ENCODE measurements at places on chromosomes 6 and 20.

- DNase-seq = no peak
Measured at GRCh38 chr6:71211799-71212198, 76.8 kb upstream of the OGFRL1 start.

- DNase-seq = no peak
Measured at GRCh38 chr6:129197154-129197553, 314.2 kb downstream of the LAMA2 start.

DNA sequence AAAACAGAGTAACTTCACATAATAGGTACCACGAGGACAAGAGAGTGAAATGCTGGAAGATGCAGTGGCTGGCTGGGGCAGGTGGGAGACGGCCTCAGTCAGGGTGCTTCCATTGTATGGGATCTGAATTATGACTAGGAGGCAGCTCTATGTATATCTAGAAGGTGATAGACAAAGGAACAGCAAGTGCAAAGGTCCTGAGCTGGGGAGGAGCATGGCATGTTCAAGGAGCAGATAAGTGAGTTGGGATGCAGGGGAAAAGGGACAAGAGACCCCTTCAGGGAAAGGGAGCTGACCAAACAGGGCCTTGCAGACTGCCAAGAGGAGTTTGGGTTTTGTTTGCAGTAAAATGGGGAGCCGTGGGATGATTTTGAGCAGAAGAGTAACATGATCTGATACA is 8.3 kb upstream of the SLC9A8 start:
- no peak for DNase-seq

DNA sequence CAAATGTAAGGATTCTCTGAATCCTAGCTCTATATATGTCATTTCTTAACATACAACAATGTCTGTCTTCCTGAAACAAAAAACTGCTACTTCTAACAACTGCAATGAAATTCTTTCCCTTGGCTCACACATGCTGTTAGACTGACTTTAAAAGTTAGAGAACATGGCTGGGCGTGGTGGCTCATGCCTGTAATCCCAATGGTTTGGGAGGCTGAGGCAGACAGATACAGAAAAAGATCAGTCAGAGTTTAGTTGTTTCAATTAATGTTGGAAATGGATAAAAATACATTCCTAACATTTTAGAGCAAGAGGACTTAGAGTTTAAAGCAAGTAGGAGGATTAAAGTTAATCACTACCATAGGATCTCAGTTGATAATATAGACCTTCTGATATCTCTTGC is 28.7 kb upstream of the KIAA1586 start:
- no peak for DNase-seq

DNA sequence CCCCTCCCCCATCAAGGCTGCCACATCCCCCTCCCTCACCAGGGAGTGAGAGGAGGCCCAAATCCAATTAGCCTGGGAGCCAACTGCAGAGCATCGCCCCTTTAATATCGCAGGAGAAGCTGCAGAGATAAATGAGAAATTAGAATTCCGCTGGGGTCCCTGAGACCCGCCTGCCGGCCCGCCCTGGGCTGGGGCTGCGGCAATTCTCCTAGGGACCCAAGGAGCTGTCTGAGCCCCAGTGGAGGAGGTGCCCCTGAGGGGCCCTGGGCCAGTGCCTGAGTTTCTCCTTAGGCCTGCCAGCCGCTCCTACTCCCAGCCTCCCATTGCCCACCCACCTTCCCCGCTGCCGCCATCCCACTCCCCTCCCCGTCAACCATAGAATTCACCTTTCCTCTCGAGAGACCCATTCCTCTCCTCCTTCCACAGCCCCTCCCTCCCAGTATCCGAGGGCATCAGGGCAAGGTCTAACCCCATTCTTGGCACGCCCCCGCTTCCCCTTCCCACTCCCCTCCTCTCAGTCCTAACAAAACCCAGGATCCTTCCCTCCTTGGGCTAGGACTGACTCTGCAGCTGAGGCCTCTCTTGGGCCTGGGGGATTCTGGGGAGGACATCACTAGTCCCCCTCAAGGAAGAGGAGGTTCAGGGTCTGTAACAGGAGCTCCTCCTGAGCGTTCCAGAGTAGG is 20.0 kb upstream of the CDH22 start:
- DNase-seq = no peak
